ENCODE measurements at places on chromosomes 2 and 18.

GRCh38 chr2:95012881-95013550, 12.5 kb upstream of the MAL start:
- H3K27ac ChIP-seq: no peak overlapping the region
- H3K4me3 ChIP-seq: no peak overlapping the region
- H3K4me1 ChIP-seq: peaks cover 5% of the 10 kb centered on the region
- no peaks in the 10 kb centered on the region for H3K36me3 ChIP-seq
- no peak for DNase-seq

GRCh38 chr2:207231967-207232366, 66.2 kb upstream of the KLF7 start:
- no peak overlapping the region for H3K4me3 ChIP-seq
- H3K36me3 ChIP-seq: no peaks in the 10 kb centered on the region
- H3K27ac ChIP-seq: no peak overlapping the region
- DNase-seq: no peak

- no peaks in the 10 kb centered on the region for H3K27me3 ChIP-seq
- no peak overlapping the region for H3K27ac ChIP-seq
- no peak overlapping the region for H3K4me3 ChIP-seq
- H3K36me3 ChIP-seq: no peaks in the 10 kb centered on the region
Measured at GRCh38 chr2:155151945-155152344, 453.4 kb downstream of the KCNJ3 start.

DNA sequence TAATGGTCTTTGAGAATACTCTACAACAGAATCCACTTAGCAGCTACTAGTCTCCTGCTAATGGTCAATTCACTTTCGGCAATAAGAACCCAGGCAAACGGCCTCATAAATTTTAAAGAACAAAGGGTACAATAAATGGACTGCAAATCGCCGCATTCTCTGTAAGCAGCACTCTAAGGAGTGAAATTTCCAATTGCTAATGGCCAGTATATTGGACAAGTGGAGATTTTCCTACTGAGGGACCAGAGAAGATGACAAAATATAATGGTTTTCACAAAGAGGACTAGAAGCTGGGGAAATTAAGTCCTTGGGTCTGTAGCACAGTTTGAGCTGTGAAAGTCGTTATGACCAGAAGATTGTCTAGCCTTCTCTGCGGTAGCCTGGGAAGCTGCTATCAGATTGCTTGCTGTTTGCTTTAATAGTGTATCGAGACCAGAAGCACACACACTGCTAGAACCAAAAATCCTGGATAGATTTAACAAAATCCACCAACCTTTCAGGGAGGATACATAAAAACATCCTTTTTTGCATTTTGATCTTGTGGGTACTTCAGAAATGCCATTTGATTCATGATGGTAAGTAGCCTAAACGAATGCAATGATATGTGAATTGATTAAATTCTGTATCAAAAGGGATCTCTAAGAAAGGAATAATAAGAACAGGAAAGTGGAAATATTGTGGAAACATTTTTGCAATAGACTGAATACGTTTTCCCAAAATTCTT, 53.6 kb upstream of the ATP8B1 start:
- H3K27me3 ChIP-seq: no peaks in the 10 kb centered on the region
- H3K27ac ChIP-seq: no peak overlapping the region
- H3K4me3 ChIP-seq: no peak overlapping the region
- H3K36me3 ChIP-seq: no peaks in the 10 kb centered on the region

DNA sequence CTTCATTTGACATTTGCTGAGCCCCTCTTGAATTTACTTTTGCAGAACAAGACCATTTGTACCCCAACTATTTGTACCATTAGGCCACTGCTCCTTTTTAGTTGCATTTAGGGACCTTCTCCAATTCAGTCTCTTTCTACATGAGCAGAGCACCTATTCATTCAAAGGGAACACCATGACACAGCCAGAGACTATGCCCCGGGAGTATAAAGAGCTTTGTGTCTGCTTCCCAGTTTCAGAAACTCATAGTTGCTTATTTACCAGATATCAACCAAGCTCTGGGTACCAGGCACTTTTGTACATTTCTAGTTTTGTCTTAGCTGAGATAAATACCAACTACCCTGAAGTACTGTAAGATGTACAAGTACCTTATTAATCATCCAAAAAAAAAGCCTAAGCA, 269.1 kb upstream of the SIX3 start:
- DNase-seq: no peak
- no peaks in the 10 kb centered on the region for H3K36me3 ChIP-seq
- H3K4me1 ChIP-seq: no peaks in the 10 kb centered on the region
- no peak overlapping the region for H3K4me3 ChIP-seq
- no peak overlapping the region for H3K27ac ChIP-seq
- H3K27me3 ChIP-seq: no peaks in the 10 kb centered on the region

Measured in esophagus squamous epithelium (tissue), 5 donors.